ENCODE measurements at places on chromosomes 5 and 9. TPM values are rescaled to one million over a fixed set of nuclear protein-coding genes. Genes with fewer than 3 reads are reported as not detected.

Gene TTC23L
- 0.09 TPM for total RNA-seq

Gene IL4
- total RNA-seq = not detected

Gene FGD3
- 2.4 TPM for total RNA-seq

Gene N4BP3
- 32.6 TPM for total RNA-seq

Gene EGFL7
- 5.2 TPM for total RNA-seq
